ENCODE measurements at places on chromosomes 4 and X. TPM values are rescaled to one million over a fixed set of nuclear protein-coding genes. Genes with fewer than 3 reads are reported as not detected.

UVSSA gene
- 23.9 TPM for total RNA-seq

DNA sequence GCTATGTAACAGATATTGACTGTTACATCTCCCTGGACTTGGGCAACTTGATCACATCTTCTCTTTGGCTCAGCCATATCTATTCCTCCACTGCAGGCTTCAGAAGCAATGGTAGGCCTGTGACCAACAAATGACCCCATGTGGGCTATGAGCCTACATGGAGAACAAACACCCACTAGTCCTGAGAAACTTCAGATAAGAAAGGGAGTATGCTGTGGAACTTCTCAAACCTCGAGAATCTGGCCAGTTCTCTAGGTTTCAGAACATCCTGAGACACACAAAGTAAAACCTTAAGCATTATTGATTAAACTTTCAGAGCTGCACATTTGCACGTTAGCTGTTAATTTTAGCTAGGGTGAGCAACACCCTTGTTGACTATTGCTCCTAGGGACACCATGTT, 16.3 kb downstream of the RBMX2 start:
- ATAC-seq, result no peak

DNA sequence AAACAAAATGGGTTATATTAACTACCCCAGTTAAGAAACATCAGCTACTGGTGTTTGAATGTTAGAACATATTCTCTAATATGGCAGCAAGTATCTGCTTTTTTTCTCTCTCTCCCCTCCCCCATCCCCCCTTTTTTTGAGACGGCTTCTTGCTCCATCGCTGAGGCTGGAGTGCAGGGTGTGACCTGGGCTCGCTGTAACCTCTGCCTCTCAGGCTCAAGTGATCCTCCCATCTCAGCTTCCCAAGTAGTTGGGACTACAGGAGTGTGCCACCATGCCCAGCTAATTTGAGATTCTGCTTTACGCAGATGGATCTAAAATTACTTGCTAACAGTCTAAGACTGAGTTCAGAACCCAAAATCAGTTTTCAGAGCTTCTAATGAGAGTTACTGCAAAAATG, 101.9 kb downstream of the AFF1 start:
- no peak for ATAC-seq

GRCh38 chrX:12138361-12139313, at the start of gene FRMPD4:
Gene FRMPD4 (plus strand): TSS chrX:12138473. CDS start chrX:12138972, 499 bp downstream.
- ATAC-seq, result peak; percentile 92

- ATAC-seq, result no peak
These were observed 38.0 kb upstream of the CRMP1 start for GRCh38 chr4:5930876-5931275.
